ENCODE measurements at places on chromosomes 16 and 17.

GRCh38 chr17:27754549-27754948 lies 45.8 kb downstream of the NOS2 start:
- DNase-seq, result no peak

DNA sequence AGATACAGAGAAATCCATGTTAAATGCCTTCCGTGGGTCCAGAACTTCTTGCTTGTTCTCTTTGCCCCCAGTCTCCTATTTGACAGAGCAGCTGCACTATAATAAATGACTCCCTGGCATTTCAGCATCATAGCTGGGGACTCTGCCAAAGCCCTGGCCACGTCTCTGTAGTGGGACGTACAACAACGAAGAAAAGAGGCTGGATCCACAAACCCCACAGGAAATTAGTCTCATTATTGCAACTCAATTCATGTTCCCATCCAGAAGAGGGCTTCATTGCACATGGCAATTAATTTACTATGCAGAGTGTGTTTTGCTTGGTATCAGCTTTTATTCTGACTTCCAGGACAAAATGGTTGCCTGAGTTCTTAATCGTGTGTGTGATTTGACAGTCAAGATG lies 121.3 kb downstream of the CDH13 start:
- no peak for DNase-seq

DNA sequence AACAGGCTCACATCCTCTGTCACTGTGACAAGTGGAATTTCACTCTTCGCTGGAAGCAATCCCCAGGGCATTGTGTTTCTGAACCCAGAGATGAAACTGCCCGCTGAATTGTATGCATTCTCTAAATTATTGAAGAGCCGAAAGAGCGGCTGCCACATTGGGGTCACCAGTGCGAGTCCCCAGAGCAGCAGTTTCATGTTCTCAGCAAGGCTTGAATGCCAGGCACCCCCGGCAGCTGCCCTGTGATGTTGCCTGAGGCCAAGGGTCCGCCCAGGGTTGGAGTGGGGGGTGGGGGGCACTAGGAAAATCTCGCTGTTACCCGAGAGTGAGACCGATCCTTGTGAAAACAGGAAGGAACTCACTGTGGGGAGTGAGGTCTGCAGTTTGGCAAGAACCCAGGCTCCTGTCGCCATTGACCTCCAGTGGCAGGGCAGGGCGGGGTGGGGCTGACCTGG lies 20.7 kb upstream of the BCAR1 start:
- DNase-seq, result no peak

- no peak for DNase-seq
Observed at GRCh38 chr17:11601661-11602060, 3.4 kb downstream of the DNAH9 start.

DNA sequence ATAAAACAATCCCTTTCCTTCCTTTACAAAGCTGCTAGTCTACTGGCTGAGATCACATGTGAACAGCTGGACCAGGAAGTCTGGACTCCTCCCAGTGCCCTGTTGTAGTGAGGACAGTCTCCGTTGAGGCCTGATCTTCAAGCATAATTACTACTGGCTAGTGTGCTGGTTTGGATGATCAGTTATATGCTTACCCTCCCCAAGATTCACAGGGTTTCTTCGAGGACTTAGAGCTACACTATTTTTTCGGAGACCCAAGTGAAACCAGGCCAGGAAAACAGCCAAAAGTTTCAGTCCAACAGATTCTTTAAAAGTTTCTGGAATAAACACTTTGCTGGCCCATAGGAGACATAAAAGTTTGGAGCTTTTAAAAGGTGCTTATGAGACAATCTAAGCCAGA lies 194.9 kb upstream of the CDH11 start:
- no peak for DNase-seq

DNA sequence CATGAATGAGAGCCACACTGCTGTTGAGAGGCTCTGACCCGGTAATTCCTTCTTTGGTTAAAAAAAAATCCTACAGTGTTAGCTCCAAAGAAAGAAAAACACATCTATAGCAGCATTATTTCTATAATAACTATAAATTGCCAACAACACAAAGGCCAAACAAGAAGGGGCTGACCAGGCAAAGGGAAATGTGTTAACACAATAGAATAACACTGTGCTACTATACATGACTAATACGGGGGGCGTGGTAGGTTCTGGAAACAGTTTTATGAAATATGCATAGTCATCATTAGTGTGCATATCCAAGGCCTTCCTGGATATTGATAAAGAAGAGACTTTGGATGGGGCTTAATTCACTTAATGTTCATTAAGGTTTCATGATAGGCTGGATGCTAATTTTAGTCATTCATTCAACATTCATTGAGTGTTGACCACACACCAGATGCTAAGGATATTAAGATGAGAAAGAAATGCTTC lies 50.0 kb upstream of the CCL1 start:
- DNase-seq, result no peak

- DNase-seq, result no peak
Observed at GRCh38 chr16:67922740-67923139, 8.9 kb downstream of the CTRL start.

GRCh38 chr16:66580605-66581209 lies 1.4 kb downstream of the CMTM2 start:
- DNase-seq, result no peak

DNA sequence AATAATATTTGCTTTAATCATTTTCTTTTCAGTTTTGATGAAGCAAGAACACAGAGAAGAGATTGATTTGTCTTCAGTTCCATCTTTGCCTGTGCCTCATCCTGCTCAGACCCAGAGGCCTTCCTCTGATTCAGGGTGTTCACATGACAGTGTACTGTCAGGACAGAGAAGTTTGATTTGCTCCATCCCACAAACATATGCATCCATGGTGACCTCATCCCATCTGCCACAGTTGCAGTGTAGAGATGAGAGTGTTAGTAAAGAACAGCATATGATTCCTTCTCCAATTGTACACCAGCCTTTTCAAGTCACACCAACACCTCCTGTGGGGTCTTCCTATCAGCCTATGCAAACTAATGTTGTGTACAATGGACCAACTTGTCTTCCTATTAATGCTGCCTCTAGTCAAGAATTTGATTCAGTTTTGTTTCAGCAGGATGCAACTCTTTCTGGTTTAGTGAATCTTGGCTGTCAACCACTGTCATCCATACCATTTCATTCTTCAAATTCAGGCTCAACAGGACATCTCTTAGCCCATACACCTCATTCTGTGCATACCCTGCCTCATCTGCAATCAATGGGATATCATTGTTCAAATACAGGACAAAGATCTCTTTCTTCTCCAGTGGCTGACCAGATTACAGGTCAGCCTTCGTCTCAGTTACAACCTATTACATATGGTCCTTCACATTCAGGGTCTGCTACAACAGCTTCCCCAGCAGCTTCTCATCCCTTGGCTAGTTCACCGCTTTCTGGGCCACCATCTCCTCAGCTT lies 45.0 kb downstream of the ESRP2 start:
- DNase-seq, result peak; percentile 37

- no peak for DNase-seq
Observed at GRCh38 chr17:39400547-39401411, 647 bp downstream of the FBXL20 start.

- DNase-seq, result no peak
Observed at GRCh38 chr17:39036009-39036408, 68.8 kb upstream of the FBXO47 start.

GRCh38 chr16:10196999-10197398 lies 14.8 kb upstream of the GRIN2A start:
- DNase-seq, result no peak

- DNase-seq, result no peak
Observed at GRCh38 chr16:4806280-4806679, 3.8 kb upstream of the ROGDI start.

- no peak for DNase-seq
Observed at GRCh38 chr17:75526555-75527270, 1.2 kb downstream of the LLGL2 start.

- DNase-seq, result peak; percentile 71
Observed at GRCh38 chr17:39677542-39678339, 9.5 kb downstream of the PNMT start.

GRCh38 chr16:7419441-7419840 lies 86.8 kb downstream of the RBFOX1 start:
- DNase-seq, result no peak

- DNase-seq, result peak; percentile 84
Observed at GRCh38 chr17:43368740-43369506, 29.9 kb upstream of the ARL4D start.

DNA sequence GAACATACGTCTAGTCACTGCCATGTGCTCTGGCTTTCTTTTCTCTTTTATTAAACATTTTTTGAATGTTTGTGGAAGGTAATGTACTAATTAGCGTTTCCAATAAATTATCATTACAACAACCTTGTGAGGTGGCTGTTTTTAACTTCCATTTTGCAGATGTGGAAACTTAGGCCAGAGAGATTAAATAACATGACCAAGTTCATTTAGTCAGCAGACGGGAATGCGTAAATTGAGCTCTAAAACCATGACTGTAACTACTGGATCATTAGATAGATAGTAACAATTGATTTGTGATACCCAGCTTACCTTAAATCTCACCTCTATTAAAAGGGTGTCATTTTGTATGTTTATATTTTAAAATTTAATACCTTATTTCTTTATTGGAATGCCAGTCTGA lies 49.4 kb downstream of the RABEP1 start:
- DNase-seq, result no peak

- no peak for DNase-seq
Observed at GRCh38 chr16:68028996-68029395, 5.9 kb downstream of the DUS2 start.

DNA sequence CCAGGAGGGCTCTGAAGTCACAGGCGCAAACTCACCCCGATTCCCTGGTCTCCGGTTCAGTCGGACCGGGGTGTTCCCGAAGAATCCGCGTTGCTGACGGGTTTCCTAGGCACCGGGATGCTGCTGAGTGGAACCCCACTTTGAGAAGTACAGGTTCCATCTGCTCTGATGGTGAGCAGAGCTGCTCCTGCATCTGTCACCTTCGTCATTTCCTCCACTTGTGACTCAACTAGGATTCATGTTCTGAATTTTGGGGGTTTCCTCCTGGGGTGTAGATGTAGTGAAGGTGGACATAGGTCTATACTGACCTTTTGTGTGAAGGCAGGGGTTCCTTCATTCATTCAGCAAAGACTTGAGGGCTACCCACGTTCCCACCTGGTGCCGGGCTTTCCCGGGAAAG lies 25.0 kb downstream of the LGALS3BP start:
- no peak for DNase-seq

- DNase-seq, result no peak
Observed at GRCh38 chr17:77160091-77160874, 19.5 kb downstream of the SEC14L1 start.

- no peak for DNase-seq
Observed at GRCh38 chr16:31517800-31518402, 9.7 kb upstream of the RUSF1 start.

DNA sequence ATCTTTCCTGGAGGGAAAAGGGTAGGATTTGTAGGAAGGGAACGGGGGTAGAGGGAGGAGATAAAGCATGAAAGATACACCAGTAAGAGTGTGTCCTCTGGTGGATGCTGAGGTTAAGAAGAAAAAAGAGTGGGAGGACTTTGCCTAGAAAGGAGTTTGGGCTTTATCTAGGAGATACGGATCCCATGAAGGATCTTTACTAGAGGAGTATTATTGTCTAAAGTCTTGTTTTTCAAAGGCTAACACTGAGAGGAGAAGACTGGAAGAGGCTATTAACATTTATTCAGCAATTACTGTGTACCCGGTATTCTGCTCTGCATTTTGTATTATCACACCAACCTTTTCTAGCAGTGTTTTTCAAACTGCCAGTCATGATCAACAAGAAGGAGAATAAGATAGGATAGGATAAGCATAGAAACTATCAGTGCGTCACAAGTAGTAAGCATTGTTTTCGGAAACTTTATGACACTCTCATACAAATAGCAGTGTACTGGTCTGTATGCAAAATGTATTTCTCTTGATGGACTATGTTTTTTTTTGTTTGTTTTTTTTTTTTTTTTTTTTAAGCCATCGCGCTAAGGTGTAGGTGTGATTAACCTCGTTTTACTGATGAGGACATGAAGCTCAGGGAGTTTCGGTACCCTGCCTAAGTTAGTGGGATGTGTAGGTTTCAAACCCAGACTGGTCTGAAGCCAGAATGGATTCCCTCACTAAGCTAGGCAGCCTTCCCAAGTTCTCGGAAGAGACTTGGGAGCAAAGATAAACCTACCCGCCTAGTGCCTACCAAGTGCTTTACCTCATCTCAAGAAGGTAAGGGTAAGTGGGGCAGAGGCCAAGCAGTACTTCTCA lies 1.3 kb upstream of the SP2 start:
- DNase-seq, result no peak

- DNase-seq, result no peak
Observed at GRCh38 chr16:8889893-8890548, 7.9 kb downstream of the LITAFD start.

- DNase-seq, result no peak
Observed at GRCh38 chr16:87956098-87956364, 4.8 kb downstream of the BANP start.

GRCh38 chr16:23801378-23801777 lies 34.4 kb upstream of the PRKCB start:
- DNase-seq, result peak; percentile 77

- DNase-seq, result no peak
Observed at GRCh38 chr17:55216888-55217287, 47.9 kb upstream of the HLF start.

DNA sequence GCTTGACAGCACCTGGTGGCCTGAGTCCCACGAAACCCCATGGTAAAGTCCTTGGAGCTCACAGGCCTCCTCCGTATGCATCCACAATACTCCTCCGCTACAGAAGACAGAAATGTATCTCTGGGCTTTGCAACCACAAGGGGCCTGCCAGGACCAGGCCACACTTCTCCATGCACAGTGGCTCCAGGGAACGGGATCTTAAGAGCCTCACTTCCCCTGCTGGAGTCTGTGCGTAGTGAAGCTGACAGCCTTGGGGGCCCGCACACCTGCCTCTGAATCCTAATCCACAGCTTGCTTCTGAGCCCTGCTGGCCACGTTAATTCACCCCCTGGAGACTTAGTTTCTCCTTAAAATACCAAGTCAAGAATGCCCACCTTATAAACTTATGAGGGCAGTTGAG lies 125.7 kb downstream of the COPRS start:
- DNase-seq, result no peak

DNA sequence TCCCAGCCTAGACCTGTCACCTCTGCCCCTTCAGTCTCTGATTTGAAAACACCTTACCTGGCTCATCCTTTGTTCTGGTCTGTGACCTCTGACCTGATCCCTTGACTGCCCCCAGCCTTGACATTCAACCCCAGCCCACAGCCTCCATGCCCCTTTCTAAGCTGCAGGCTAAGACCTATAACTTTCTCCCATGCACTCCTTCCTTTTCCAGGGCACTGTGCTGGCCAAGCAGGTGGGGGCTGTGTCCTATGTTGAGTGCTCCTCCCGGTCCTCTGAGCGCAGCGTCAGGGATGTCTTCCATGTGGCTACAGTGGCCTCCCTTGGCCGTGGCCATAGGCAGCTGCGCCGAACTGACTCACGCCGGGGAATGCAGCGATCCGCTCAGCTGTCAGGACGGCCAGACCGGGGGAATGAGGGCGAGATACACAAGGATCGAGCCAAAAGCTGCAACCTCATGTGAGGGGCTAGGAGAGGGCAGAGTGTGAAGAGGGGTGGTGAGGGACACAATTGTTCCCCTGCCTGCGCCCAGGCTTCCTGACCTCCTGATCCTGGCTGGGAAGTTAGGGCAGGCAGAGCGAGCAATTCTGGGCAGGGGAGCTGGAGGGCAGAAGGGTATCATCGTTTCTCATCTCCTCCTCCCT lies 3.3 kb downstream of the RND2 start:
- DNase-seq, result no peak

Data from midbrain (tissue), 1 donor.